ENCODE measurements at places on chromosomes 13 and 19.

- no peak for DNase-seq
Observed at GRCh38 chr13:20714161-20714560, 10.7 kb downstream of the IL17D start.

DNA sequence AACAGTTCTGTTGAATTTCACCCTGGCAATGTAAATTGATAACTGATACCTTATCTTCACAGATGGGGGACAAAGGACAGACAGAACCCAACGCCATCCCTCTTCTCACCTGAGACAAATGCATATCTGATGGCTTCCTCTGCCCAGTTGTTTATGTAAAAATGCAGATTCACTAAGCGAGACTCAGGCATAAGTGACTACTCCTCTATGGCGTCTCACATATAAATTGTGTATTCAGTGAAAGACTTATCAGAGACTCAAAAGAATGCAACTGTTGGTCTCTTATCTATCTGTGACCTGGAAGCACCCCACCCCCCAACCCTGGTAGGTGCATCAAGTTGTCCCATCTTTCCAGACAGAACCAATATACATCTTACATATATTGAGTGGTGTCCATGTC, 13.3 kb upstream of the CALM3 start:
- no peak for DNase-seq

GRCh38 chr19:44212866-44213346, 574 bp downstream of the ZNF227 start:
- DNase-seq: no peak

GRCh38 chr19:7550987-7551761, 15.7 kb downstream of the PNPLA6 start:
- no peak for DNase-seq

- no peak for DNase-seq
Observed at GRCh38 chr19:37997911-37998344, 90.9 kb downstream of the SIPA1L3 start.

- no peak for DNase-seq
Observed at GRCh38 chr13:99979453-99980200, 2.0 kb upstream of the ZIC2 start.

- DNase-seq: peak; percentile 41
Observed at GRCh38 chr13:111422348-111422747, 101.9 kb downstream of the TEX29 start.

DNA sequence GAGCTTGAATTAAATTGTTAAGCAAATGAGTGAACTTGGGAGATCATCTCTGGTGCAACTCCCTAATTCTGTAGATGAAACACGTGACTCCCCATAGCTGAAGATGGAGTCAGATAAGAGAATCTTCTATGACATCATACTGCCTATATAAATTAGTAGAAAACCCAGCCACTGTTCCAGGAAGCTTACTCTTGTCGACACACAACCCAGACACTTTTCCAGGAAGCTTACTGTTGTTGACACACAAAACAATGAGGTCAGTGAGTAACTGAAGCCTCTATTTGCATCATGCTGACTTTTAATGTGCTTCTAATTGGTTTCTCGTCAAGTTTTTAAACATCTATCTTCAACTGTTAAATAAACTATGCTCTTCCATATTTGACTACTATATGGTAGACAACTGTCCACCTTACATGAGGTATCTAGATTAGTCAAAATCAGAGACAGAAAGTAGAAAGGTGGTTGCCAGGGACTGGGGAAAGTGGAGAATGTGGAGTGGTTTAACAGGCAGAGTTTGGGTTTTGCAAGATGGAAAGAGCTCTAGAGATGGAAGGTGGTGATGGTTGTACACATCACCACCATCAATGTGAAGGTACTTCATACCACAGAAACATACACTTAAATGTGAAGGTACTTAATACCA, 168.2 kb downstream of the FGF14 start:
- DNase-seq: no peak

DNA sequence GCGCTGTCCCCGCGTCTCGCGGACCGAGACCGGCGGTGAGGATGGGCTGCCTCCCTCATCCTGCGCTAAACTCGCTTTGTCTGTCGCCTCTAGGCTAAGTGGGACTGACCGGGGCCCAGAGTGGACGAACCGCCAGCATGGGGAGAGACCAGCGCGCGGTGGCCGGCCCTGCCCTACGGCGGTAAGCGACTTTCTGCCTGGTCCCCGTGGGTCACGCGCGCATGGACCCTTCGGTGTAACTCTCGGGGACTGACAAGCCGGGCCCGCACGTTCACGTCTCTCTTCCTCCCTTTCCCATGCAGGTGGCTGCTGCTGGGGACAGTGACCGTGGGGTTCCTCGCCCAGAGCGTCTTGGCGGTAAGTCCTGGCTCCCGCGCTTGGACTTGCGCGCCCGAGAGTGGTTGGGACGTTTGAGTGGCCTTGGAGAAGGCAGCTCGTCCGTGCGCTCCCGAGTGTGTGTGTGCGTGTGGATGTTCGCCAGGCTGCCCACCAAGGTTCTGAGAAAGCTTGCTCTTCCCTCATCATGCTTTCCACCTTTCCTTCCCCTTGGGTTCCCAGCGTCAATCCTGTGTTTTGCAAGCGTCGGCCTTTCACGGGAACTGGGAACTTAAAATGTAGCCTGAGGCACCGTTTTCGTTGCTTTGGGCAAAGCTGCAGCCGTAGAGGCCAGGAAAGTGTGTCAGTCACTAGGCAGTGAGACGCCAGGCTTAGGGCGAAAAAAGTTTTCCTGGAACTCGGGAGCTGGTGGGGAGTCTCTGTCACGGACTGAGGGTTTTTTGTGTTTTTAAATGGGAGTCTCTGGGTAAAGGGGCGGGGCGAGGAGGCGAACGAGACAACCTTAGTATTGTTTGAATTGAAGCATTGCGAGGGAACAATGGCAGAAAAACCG, 927 bp downstream of the COL4A2 start:
- peak; percentile 78 for DNase-seq

- no peak for DNase-seq
Observed at GRCh38 chr13:79346300-79346914, 59.6 kb downstream of the RBM26 start.

DNA sequence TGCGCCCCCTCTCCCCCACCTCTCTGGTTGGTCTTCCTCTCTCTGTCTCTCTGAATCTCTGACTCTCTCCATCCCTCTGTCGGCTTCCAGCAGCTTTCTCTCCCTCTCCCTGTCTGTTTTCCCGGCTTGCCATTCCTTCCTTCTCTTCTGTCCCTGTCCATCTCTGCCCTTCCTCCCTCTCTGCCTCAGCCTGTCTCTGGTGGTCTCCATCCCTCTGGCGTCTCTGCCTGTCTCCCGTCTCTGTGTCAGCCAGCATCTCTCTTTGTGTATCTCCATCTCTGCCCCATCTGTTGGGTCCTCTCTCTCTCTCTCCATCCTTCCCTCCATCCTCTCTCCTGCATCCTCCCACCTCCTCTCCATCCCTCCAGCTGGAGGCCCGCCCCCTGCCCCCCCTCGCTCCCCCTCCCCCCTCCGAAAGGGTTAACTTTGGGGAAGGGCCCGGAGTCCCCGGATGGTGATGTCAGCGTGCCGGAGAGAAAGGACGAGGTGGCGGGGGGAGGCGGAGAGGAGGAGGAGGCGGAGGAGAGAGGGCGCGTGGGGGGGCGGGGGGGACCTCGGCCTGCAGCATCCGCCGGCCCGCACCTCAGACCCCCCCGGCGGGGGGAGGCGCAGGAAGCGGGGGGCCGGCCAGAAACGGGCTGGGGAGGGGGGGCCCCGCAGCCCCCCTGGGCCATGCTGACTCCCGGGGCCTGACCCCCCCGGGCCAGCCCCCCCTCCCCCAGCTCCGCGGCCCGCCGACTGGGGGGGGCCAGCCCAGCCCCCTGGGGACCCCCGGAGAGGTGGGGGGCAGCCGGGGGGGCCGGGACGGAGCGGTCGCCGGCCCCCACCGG, at the start of gene BRSK1:
TSS of gene BRSK1 (plus strand) at position 450 of the 830 bp plus-strand sequence. CDS start 446 bp downstream, outside the sequence.
- no peak for DNase-seq

DNA sequence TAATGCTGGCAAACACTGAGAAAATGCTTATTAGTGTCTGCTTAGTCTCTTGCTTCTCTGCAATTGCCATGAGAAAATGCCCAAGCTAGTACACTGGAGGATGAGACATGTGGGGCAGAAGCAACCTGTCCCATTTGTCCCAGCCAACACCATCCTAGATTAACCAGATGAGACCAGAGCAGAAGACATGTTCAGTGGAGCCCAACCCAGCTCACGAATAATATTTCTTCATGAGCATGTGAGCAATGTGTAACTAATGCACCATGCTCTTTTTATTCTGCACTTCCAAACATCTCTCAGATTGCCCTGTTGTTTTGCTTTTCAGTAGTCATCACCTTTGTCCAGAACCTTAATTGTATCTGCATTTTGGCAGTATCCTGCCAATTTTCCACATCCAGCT, 21.4 kb downstream of the KL start:
- no peak for DNase-seq

DNA sequence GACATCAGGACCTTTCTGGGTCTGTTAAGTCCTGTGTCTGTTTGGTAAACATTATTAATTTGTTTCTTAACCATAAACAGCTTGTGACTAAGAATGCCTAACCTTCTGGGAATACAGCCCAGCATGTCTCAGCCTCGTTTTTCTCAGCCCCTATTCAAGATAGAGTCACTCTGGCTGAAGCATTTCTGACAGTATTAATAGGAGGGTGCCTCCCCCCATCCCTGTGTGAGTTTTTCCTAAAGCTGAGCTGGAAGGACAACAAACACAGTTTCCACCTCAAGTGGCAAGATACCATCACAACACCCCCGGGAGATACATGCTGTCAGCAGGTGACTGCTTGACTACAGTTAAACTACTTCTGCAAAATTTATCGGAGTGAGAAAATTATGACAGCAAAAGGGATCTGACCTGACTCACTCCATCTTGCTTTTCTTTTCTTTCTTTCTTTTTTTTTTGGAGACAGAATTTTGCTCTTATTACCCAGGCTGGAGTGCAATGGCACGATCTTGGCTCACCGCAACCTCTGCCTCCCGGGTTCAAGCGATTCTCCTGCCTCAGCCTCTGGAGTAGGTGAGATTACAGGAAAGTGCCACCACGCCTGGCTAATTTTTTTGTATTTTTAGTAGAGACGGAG, 59.3 kb upstream of the ABCC4 start:
- no peak for DNase-seq

DNA sequence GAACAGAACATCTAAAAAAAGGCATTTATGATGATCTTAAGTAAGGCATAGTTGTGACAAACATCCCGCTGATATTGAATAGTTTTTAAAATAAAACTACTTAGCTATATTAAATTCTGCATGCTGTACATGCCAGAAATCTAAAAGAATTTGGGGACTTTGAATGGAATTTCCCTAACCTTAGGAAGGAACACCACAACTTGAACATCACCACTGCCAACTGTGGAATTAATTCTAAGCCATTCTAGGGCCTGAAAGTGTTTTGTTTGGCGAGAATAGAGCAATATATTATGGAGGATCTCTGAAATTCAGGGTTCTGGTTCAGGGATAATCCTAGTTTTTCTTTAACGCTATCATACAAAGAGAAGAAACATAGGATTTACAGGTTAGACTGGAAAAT, 17.8 kb upstream of the LATS2 start:
- DNase-seq: no peak

- DNase-seq: no peak
Observed at GRCh38 chr19:964761-965694, 19.1 kb upstream of the WDR18 start.

- no peak for DNase-seq
Observed at GRCh38 chr13:112994084-112994780, 25.2 kb downstream of the MCF2L start.

GRCh38 chr19:10113592-10113963, 2.1 kb downstream of the P2RY11 start:
- no peak for DNase-seq

- DNase-seq: no peak
Observed at GRCh38 chr19:41939861-41940730, 11.8 kb upstream of the ERFL start.

DNA sequence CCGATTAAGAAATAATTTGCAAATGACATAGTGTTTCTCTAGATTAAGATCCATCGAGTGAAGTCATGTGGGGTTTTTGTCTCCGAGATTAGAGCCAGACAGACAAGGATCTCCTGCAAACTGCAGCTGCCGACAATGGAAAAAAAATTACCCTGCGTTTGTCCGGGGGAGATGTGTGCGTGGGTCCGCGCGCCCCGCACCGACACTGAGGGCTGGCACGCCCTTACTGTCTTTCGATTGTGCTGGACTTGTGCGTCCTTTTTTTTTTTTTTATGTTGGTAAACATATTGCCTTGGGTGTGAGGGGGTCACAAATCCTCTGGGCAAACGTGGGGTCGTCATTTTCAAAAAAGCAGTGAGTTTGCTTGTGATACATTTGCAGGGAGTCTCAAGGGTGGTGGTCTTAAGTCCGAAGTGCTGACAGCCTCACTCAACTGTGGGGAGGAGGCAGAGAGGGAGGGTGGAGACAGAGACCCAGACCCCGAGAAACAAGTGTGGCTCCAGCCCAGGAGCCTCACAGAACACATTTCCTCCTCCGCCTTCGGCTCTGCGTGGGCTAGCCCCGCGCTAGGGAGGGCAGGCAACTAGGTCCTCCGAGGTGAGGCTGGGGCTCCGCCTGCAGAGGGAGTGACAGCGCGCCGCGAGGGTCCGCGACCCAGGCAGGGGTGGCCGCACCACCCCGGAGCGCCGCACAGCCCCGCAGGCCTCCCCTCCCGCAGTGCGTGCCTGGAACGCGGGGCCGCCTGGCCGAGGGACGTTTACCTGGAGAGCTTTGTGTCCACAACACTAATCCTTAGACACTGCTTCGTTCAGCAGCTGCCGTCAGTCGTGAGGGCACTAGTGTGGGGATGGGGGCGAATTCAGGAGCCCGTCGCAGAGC, 11.7 kb upstream of the SOX1 start:
- DNase-seq: peak; percentile 59

GRCh38 chr19:29682236-29682895, 17.1 kb downstream of the PLEKHF1 start:
- no peak for DNase-seq

DNA sequence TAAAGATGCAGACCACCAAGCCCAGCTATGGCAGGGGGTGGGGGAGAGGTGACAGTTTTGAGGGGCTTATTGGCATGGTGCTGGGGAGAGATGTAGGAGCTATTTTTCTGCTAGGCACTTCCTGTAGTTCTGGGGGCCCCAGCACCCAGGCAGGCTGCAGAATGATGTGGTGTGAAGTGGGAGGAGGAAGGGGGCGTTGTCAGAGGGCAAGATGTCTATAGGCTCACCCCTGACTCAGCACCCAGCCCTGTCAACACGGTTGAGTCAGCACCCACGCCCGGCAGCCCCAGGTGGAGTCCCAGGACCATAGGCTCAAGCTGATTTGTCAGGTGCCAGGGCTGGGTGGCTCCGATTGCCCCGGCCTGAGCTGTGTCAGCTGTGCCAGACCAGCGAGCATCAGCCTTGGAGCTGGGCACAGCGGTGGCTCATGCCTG, 5.8 kb downstream of the KLF2 start:
- DNase-seq: peak; percentile 94

DNA sequence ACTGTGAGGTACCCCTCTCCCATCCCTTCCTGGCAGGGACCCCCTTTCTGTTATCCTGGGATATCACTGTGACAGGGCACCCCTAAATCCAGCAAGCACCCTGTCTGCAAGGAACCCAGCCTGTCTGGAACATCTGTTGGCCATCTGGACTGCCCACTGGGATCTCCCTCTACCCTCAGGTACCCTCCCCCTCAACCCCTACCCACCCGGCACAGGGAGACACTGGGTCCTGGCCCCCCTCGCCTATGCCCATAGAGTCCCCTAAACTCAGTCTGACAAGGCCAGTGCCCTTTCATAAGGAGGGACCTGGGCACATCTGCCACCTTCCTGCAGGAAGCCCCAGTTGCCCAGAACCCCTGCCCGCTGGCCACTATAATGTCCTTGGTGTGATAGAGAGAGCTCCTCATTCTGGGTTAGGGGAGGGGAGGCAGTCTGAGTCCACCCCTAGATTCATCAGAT, 2.8 kb upstream of the SLC27A5 start:
- DNase-seq: no peak
